ENCODE measurements at places on chromosomes 16 and 17.

DNA sequence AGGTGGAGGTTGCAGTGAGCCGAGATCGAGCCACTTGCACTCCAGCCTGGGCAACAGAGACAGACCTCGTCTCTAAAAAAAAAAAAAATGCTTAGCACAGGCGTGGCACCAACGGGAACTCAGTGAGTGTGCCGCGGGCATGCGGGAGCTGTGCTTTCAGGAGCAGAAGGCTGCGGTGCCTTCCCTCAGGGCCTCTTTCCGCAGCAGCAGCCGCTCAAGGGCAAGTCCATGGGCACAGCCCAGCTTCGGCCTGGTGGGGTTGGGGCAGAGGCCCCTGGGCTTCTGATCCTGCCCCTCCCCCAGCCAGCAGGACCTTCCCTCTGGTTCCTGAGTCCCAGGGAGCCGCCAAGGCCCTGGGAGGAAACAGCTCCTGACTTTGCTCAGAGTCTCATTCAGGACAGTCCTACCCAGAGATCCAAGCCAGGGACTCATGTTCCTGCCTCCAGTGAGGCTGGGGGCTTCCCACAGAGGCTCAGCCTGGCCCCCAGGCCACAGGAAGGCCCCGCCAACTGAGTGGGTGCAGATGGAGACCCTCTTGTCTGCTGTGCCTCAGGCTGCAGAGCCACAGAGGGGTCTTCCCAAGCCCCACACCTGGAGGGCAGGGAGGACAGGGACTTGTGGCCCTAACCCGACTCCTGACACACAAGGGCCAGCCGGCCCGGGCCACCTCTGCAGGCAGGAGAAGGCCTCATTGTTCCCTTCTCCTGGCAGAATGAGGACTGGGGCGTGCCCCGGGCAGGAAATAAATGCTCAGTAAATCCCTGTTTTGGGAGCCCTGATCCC lies 3.3 kb upstream of the ZG16B start:
- no peak for DNase-seq

DNA sequence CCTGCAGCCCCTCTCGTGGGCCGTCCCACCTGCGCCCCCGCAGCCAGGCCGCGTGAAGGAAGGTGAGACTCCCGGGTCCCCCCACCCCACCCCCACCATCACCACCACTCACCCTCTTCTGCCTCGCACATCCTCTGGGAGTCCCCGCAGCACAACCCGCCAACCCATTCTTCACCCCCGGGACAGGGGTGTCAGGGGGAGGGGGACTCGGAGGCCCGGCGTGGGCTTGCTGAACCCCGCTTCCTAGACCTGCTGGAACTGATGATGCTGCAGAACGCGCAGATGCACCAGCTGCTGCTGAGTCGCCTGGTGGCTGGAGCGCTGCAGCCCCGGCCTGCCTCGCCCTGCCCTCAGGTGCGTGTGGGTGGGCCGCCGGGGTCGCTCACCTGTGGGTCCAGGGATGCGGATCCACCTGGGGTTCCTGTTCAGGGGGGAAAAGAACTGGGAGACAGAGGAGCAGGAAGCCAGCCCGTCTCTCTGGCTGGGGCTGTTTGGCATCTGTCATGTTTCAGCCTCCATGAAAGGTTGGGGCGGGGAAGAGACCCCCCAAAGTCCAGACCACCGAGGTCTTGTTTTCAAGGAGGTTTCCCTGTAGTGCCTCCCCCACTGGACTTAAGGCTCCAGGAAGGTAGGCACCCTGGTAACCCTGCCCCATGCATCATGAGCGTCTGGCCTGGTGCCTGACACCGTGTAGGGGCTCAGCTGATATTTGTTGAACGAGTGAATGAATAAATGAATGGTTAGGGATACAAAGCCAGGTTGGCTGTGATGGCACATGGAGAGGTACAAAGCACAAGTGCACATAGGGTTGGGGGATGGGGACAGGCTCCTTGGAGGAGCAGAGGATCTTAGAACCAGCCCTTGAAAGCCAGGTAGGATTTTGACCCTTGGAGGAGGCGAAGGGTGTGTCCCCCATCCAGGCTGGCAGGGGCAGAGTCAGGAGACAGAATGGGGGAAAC lies 849 bp downstream of the PRR29 start:
- no peak for DNase-seq

- no peak for DNase-seq
Observed at GRCh38 chr17:32281011-32281451, 15.4 kb downstream of the RHBDL3 start.

DNA sequence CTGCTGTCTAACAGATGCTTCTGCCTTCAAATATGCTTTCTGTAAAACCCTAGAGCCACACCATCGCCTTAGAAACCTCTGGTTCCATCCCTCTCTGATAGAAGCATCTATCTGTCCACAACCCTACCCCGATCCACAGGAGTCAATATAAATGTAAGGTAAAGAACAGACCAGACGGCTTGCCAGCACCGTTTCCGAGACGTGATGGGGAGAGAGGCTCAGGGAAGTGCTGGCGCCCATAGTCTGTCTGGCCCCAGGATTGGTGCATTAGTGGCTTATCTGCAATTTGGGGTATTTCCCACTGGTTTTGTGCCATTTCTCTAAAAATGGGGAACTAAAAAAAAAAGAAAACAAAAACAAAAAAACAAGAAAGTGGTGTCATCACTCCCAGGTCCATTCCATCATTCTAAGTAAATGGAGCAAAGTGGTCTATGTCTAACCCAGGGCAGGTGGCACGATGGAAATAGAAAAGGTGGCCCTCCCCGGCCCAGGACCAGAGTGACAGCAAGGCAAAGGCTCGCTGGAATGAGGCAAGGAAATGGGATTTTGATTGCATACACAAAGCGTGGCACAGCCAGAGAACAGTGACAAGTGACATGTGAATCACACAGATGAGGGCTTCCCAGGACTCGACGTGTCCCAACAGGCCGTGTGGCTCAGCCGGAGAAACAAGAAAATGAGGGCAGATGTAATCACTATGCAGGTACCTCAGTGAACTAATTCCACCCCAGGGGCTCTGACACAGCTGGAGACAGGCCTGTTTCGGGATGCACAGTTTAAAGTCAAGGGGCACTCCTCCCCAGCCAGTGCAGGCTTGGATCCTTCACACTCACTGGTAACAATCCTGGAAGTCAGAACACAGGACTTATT lies 125.6 kb downstream of the GAS7 start:
- DNase-seq = no peak
